ENCODE measurements at places on chromosomes 16 and 17. TPM values are rescaled to one million over a fixed set of nuclear protein-coding genes. Genes with fewer than 3 reads are reported as not detected.
A peak's percentile ranks its signal among the peaks of the same experiment; 100 is the strongest.

Gene ATAD5
- total RNA-seq = 23.8 TPM

DNA sequence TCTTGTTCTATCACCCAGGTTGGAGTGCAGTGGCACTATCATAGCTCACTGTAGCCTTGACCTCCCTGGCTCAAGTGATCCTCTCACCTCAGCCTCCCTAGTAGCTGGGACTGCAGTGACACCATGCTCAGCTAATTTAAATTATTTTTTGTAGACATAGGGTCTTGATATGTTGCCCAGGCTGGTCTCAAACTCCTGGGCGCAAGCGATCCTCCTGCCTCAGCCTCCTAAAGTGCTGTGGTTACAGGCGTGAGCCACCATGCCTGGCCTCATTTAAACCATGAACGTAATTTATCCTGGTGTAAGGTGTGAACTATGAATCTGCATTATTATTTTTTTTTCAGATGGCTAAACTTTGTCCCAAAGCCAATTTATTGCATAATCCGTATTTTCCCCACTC, 37.3 kb downstream of the LAT start:
- no peak for DNase-seq
- H3K27me3 ChIP-seq = no peaks in the 10 kb centered on the region
- no peaks in the 10 kb centered on the region for H3K36me3 ChIP-seq
- no peak overlapping the region for H3K4me3 ChIP-seq

DNA sequence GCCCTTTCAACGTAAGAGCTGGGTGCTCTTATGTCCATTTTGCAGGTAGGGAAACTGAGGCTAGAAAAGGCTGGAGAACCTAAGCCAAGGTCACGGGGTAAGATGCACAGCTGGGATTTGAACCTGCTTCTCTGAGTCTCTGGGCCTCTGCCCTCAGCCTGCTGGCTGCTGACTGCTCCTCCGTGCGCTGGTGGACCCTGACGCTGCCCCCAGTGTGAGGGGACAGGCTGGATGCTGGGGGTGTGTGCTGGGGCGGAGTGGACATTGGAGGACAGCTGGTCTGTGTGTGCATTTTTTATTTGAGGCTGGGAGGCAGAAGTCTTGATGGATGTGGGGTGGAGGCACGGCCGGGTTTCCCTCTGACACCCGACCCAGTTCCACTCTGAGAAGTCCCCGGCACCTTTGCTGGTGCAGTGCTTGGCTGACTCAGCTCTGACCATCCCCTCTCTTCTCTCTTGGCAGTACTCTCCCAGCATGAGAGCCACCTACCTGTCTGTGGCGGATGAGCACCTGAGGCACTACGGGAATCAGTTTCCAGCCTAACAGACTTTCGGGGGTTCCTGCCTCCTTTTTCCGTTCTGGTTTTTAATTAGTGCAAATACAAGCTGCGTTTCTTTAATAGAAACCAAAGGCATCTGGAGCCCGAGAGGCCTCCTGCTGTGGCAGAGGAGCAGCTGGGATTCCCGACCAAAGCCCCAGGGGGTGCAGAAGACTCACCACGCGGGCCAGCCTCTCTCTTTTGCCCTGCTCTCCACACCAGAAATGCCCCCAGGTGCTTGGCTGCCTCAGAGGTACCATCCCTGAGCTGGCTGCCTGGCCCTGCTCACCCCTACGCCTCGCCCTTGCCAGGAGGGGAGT, 14.1 kb upstream of the DNAI2 start:
- DNase-seq = no peak
- H3K4me3 ChIP-seq = no peak overlapping the region
- peaks cover 14% of the 10 kb centered on the region for H3K27me3 ChIP-seq

GRCh38 chr17:80284631-80285030, 24.0 kb downstream of the RNF213 start:
- H3K4me3 ChIP-seq = no peak overlapping the region
- no peaks in the 10 kb centered on the region for H3K27me3 ChIP-seq
- peak; percentile 81 for DNase-seq

Gene SPAG5
- total RNA-seq = 134 TPM

GRCh38 chr17:81733507-81734404, 21.7 kb downstream of the SLC25A10 start:
- no peak overlapping the region for H3K4me3 ChIP-seq
- H3K27me3 ChIP-seq = no peaks in the 10 kb centered on the region
- H3K4me1 ChIP-seq = peaks cover 10% of the 10 kb centered on the region
- H3K27ac ChIP-seq = no peak overlapping the region
- DNase-seq = peak; percentile 92

GRCh38 chr17:48546137-48546923, 1.4 kb upstream of the HOXB2 start:
- H3K36me3 ChIP-seq = peaks cover 41% of the 10 kb centered on the region
- peaks cover 40% of the 10 kb centered on the region for H3K4me1 ChIP-seq
- peak overlapping the region; percentile 36 for H3K4me3 ChIP-seq
- H3K27ac ChIP-seq = peak overlapping the region; percentile 95
- H3K27me3 ChIP-seq = no peaks in the 10 kb centered on the region

Gene ZNF423
- not detected for total RNA-seq

Gene CNTNAP4
- total RNA-seq = not detected

Gene TMEM170A
- total RNA-seq = 18.0 TPM

Gene CDH1
- total RNA-seq = 0.76 TPM

DNA sequence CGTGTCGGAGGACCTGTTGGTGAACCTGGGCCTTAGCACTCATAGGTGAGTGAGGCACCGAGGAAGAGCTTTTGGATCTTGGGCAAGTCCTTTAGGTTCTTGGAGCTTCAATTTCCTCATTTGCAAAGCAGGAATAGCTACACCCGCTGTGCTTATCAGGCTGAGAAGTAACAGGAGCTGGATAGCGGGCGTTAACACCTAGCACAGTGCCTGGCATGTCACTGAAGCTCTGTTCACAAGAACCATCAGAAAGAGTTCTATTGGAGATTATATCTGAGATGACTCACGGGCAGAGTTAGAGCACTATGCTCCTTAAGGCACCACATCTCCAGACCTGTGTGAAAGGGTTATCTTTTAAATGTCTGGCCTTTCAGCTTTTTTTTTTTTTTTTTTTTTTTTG, 12.8 kb downstream of the MEOX1 start:
- no peak for DNase-seq
- H3K4me1 ChIP-seq = no peaks in the 10 kb centered on the region
- no peaks in the 10 kb centered on the region for H3K36me3 ChIP-seq
- peaks cover 42% of the 10 kb centered on the region for H3K27me3 ChIP-seq
- H3K4me3 ChIP-seq = no peak overlapping the region
- no peak overlapping the region for H3K27ac ChIP-seq

Gene ARRB2
- 15.2 TPM for total RNA-seq

Gene RAP1GAP2
- total RNA-seq = 0.60 TPM

DNA sequence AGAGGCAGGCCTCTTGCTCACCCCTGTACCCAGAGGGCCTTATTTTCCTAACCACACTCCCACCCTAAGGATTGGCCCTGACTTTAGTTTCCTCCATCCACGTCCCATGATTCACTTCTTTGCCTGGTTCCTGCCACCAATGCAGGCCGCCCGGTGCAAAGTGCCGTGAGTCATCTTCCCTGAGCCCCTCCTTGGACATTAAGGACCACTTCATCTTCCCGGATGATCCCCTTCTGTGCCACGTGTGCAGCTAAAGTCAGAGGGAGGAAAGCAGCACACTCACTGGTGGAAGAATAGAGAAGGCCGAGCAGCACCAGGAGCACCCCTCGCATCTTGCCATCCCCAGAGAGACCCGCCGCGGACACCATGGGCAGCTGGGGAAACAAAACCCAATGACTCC, 1.4 kb downstream of the PRSS54 start:
- H3K27ac ChIP-seq = no peak overlapping the region
- no peak overlapping the region for H3K4me3 ChIP-seq
- H3K4me1 ChIP-seq = no peaks in the 10 kb centered on the region
- H3K27me3 ChIP-seq = no peaks in the 10 kb centered on the region
- no peaks in the 10 kb centered on the region for H3K36me3 ChIP-seq
- DNase-seq = no peak

DNA sequence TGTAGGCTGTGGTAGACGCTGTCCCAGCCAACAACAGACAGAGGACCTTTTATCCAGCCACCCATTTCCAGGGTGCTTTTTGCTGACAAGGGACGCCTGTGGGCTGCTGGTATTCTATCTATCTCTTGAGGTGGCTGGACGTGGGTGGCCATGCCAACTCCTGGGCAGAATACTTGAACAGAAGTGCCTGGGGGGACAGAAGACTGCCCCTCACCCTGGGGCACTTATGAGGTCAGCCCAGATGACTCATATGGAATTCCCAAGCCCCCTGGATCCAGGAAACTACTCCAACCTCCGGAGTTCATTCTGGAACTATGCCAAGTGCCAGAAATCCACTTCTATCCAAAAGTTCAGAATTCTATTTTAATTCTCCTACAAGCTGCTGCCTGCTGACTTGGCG, 61.3 kb downstream of the CDRT4 start:
- H3K4me1 ChIP-seq = no peaks in the 10 kb centered on the region
- H3K27ac ChIP-seq = no peak overlapping the region

DNA sequence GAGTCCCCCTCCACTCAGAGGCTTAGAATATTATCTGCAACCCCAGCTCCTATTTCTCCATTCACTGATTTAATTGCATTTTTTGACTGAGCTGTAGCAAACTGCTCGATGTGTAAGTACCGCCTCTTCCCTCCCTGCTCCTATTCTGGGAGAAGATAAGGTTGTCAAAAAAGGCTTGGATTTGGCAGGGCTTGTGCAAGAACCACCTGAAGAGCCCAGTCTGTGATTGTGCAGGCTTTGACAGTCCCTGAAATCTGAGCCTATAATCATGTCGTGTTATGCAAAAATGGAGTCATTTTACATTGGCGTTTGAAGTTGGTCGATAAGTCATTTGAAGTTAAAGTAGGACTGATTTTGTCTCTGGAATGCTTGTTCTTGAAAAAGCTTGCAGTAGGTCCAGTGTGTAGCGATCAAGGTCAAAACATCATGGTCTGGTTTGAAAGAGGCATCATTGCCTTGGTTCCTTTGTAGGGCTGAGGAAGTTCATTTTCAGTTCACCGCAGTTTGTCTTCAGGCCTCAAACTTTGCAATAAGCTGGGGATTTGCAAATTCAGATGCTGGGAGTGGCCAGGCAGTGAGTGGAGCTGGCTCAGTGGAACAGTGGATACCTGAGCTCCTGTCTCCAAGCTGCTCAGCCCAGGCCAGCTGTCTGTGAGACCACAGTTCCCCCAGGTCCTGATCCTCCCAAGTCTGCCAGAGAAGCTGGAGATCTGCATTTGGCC, 68.8 kb downstream of the KATNIP start:
- no peaks in the 10 kb centered on the region for H3K4me1 ChIP-seq
- no peak overlapping the region for H3K4me3 ChIP-seq
- no peak for DNase-seq

Gene CD300H
- total RNA-seq = not detected

Gene CDC6
- total RNA-seq = 126 TPM

Gene KRTAP4-4
- not detected for total RNA-seq

DNA sequence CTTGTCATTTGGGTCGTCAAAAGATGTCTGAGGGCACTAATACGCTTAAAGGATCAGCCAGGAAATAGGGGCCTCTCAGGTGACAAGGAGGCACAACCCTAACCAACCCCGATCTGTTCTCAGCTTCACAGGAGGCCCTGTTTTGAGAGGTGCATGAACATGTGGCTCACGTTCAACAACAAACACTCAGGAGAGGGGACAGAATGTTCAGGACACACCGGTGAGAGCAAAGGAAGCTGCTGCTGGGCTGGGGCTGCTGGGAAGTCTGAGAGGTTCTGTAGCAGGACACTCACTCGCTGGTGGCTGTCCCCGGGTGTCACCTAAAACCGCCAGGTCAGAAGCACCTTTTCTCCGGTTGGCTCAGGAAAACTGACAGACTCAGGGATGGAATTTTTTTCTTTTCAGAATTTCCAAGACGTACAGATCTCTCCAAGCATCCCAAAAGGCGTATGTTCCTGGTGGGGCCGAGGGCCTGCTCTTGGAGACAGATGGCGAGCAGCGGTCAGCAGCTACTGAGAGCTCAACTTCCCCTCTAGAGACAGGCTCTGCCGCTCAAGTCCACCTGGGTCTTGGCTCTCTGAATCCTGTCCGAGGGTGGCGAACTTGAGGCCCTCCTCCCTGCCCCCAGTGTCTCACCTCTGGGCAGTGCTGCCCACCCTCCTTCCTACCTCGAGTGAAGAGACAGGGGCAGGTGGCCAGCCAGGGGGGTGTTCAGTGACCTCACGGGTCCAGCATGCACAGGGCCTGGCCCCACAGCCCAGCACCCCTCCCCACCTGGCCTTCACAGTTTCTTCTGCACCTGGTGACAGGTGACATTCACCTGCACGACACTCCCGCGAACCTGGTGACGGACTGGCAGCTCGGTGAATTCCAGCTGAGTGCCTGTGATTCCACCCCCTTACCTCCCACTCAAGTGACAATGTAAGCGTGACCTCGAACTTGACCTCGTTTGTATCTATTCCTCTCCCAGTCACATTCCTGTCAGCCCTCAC, 22.9 kb downstream of the CLUH start:
- H3K27ac ChIP-seq = no peak overlapping the region
- peak; percentile 4 for DNase-seq
- peaks cover 45% of the 10 kb centered on the region for H3K36me3 ChIP-seq

GRCh38 chr17:9817086-9817485, 4.8 kb downstream of the GSG1L2 start:
- H3K27me3 ChIP-seq = peaks cover 4% of the 10 kb centered on the region
- H3K36me3 ChIP-seq = no peaks in the 10 kb centered on the region
- no peak for DNase-seq
- H3K27ac ChIP-seq = no peak overlapping the region
- H3K4me3 ChIP-seq = no peak overlapping the region

DNA sequence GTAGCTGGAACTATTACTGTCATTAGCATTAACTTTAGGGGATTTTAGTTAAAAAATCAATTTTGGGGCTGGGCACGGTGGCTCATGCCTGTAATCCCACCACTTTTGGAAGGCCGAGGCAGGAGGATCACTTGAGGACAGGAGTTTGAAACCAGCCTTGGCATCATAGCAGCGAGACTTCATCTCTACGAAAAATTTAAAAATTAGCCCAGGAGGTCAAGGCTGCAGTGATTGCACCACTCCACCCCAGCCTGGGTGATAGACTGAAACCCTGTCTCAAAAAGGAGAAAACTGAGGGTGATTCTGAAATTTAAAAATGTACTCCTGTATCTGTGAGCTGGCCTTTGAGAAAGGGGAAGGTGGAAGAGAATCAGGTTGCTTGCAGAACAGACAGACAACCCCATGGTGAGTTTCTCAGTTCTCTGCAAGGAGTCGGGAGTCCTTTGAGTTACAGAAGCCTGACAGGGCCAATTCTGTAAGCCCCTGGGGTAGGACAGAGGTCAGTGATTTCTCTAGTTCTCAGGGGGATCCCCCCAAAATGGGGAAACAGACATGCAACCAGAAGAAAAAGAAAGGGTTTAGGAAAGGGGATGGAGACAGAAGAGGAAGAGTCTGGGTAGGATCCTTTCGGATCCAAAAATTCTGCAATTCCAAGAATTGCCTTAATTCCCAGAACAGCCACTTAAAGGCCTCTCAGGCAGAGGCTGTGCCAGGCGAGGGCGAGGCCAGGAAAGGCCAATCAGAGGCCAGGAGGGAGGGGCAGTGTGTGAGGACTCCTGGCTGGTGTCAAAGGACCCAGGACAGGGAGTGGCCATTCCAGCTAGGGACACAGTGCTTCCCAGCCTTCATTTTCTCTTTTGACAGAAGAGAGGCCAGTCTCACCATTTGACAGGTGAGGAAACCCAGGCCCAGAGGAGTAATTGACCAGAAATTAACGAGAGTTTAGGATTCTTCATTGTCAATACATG, 6.7 kb downstream of the NUPR1 start:
- peak; percentile 53 for DNase-seq
- H3K27ac ChIP-seq = no peak overlapping the region
- peaks cover 7% of the 10 kb centered on the region for H3K4me1 ChIP-seq
- H3K27me3 ChIP-seq = no peaks in the 10 kb centered on the region

Gene FOXC2
- 0.11 TPM for total RNA-seq

- H3K27me3 ChIP-seq = no peaks in the 10 kb centered on the region
- peaks cover 17% of the 10 kb centered on the region for H3K4me1 ChIP-seq
- peaks cover 29% of the 10 kb centered on the region for H3K36me3 ChIP-seq
- peak overlapping the region; percentile 74 for H3K4me3 ChIP-seq
Measured at GRCh38 chr17:82030470-82031302, 792 bp upstream of the RAC3 start.

Gene RMI2
- 38.8 TPM for total RNA-seq

Gene KIF2B
- total RNA-seq = not detected
